Stimulated activated CD4-positive, alpha-beta T cell treated with anti-CD3 and anti-CD28 coated beads, Interleukin-4, amount 100 ng/mL, for 4 hours (primary cell): ENCODE measurements at places on chromosomes 7 and 10.

DNA sequence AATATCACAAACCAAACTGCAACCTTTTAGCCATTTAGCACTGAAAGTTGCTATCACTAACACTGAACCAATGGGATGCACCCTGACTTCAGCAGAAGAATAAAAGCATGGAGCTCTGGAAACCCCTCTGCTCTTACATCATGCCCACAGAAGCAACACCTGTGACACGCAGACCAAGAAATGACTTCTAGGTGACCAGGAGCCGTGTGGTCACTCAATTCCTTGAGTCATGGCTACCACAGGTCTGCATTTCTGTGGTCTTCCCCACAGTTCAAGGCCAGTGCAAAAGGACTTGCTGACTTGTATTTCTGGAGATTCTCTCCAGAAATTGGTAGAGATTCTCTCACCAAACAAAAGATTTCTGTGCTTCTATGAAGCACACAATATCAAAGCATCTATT, 38.3 kb downstream of the NRCAM start:
- DNase-seq: no peak

DNA sequence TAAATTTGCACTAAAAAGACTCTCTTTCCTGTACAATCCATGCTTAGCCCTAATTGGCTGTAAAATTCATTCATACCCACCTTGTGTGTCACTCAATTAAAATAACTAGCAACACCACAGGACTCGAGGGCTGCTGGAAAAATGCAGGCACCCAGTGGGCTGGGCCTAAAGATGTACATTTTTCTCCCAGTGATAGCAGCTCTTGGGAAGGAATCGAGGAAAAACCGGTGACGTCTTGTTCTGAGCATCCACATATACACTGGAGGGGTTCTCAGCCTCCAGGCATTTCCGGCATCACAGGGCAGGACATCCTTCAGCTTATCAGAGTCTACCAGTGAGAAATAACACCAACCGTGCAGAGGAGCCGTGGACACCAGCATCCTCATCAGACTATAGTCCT, 85.8 kb upstream of the PITRM1 start:
- DNase-seq: no peak

GRCh38 chr10:71684356-71685173, 35.0 kb downstream of the C10orf105 start:
- DNase-seq: peak; percentile 34

- DNase-seq: no peak
Measured at GRCh38 chr7:134465491-134465890, 6.6 kb upstream of the AKR1B1 start.

DNA sequence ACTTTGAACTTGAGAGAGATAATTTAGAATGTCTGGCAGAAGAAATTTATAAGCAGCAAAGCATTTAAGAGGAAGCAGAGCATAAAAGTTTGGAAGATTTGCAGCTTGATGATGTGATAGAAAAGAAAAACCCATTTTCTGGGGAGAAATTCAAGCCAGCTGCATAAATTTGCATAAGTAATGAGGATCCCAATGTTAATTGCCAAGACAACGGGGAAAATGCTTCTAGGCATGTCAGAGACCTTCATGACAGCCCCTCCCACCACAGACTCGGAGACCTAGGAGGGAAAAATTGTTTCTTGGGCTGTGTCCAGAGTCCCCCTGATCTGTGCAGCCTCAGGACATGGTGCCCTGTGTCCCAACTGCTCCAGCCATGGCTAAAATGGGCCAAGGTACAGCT, 263.6 kb upstream of the POT1 start:
- no peak for DNase-seq

DNA sequence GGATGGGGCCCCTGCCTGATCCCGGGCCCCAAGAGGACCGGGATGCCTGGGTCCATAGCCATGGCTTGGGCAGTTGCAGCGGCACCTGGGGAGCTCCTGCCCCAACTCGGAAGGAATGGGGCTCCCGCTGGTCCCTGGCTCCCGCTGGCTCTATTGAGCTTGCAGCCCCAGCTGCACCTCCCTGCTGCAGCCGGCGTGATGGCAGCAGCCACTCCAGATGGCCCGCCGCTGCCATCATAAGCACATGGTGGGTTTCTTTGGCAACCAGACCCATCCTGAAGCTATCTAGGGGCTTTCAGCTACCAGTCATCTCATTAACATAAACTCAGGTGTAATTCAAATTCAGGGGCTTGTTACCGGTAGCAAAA, 11.1 kb upstream of the DNMBP start:
- no peak for DNase-seq

DNA sequence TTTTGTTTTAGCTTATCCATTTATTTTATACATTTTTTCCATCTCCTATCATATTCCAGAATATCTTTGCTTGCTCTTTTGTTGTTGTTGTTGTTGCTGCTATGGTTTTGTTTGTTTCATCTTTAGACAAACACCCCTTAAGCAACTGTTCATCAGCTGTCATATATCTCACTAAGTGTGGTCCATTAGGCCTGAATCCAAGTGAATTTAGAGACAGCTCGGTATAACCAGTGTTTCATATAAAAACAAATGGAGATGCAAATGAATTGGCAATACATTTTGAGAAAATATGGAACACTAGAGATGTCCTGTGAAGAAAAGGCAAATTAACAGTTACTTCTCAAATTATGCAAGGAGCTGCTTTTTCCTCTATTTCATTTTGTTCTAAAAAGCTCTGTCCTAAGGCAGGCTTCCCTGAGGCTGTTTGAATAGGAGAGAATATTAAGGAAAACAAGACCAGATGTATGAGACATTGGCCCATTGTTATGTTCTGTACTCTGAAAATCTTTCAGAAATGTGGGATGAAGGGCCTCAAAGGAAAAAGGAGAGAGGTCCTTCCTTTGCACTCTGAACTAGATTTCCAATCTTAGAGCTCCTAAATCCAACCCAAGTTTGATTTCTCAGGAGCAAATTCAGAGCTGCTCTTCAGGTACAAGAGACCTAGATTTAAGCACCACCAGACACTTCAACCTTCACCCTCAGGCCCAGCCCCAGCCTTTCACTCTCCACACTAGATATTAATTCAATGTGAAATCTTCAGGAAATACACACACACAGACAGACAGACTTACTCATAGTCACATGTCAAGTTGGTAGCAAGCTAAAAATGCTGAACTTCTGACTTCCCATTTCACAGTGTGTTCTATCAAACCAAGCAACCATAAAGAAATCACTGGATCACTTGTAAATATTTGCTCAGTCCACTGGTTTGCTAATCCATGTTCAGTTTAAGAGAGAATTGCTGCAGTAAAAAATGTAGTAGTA, 5.4 kb downstream of the TFEC start:
- DNase-seq: no peak

DNA sequence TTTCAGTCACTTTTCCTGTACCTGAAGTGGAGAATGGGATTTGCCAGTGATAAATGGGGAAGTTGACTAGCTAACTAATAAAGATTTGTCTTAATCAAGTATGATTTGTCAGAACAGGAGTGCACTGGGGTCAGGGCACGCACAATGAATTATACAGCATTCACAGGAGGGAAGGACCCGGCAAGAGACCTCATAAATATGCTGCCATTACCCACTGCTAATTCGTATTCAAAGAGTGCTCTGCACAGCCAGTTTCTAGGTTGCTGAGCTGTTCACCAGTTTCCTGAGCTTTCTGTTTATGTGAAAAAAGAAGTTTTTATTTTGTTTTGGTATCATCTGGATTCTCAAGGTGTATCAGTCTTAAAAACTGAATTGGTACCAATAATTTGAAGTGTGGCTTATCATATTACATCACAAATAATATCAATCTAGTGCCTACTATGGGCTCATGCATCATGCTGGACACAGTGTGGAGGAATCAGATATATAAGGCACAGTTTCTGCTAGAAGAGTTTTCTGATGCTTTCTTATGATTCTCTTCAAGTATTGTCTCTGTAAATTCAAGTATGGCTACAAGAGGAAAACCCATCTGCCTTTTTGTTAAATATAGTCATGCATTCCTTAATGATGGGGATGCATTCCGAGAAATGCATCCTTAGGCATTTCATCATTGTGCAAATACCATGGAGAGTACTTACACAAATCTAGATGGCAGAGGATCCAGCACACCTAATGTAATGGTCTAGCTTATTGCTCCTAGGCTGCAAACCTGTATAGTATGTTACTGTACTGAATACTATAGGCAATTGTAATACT, 202.2 kb downstream of the VTI1A start:
- no peak for DNase-seq

- DNase-seq: no peak
Measured at GRCh38 chr7:130611218-130611617, 57.3 kb downstream of the COPG2 start.

DNA sequence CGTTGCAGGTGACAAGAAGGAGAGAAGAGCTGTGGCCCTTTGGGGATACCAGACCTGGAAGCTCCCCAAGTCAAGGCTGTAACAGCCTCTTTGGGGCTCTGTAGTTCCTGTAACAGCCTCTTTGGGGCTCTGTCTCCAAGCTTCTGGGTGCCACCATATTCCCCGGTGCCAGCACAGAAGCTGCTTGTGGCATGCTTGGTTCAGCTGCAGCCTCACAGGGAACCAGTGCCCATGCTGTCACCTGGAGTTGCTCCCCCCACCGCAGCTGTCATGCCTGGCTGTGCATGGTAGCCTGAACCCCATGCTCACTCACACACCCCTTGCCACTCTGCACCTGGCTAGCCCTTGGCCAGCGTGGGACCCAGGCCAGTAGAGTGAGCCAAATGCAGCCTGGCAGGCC, 109.1 kb downstream of the ELAPOR2 start:
- DNase-seq: no peak

DNA sequence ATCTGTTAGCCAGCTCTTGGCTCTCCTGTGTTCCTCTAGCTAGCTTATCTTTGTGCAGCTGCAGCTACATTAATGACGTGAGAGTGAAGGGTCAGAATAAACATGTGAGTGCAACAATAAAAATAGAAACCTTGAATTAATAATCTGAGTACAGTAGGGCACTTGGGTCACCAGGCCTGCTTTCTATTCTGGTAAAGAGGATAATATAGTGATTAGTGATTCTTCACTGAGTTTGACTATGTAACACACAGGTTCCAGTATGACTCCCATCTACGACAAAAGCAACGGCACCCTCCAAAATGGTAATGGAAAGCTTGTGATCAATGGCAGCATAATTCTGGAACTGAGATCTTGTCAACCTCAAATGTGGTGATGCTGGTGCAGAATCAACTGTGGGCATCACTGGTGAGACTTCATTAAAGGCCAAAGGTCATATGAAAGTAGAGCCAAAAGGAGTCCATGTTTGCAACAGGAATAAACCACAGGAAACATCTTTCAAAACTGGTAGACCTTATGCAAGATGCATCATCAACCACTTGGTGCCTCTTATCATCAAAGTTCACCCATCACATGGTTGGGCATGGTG, 77.6 kb downstream of the NRBF2 start:
- no peak for DNase-seq

GRCh38 chr7:130880668-130881067, 146.7 kb upstream of the KLF14 start:
- DNase-seq: no peak

- peak; percentile 67 for DNase-seq
Measured at GRCh38 chr10:88582806-88583583, at the start of gene RNLS. RNLS (minus strand) TSS chr10:88583318.

DNA sequence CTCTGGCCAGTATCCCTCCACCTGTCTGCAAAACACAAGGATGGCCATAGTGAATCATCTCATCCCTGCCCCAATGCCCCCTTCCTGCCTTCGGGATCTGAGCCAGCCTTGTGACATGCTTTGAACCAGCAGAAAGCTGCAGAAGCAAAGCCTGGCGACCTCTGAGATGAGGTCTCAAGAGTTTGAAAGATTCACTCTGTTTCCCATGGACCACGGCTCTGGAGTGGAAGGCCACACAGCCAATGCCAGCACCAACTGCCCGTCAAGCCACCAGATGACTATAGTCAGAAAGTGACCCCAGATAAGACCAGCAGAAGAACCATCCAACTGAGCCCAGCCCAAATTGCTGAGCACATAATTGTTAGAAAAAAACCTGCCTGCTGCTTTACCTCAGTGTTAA, 193.9 kb upstream of the PPP2R2D start:
- DNase-seq: no peak

- DNase-seq: no peak
Measured at GRCh38 chr10:91328320-91328984, 81.7 kb upstream of the HECTD2 start.

- DNase-seq: no peak
Measured at GRCh38 chr7:46960970-46961369, 620.9 kb downstream of the TNS3 start.

DNA sequence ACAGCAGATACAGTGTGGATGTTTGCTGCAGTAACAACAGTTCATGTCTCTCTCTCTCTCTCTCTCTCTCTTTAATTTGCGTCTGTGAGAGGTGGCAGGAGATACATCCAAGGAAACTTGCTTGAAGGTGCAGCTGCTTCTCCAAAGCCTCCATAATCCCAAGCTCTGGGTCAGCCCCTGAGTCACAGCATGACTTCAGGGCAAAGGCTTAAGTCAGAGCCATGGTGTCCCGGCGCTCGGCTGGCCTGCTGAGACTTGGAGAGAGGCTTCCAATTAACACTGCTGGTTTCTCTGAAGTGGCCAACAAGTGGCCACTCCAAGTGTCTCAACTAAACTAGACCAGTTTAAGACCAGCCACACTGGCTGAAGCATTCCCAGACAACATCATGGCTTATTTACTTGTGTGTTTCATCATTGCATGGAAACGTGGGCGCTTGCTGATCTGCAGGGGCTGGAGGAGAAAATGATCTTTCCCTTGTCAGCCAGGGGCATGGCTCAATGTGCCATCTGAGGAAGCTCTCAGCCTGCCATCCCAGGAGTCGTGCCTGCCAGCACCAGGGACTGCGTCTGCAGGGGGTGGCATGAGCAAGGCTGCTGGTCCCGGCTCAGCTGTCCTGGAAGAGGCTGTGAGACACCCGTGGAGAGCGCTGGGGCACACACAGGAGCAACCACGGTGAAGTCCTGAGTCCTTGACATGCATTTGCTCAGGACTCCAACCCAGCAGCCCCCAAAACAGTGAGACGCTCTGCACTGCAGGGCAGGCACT, 254.2 kb downstream of the COBL start:
- no peak for DNase-seq

DNA sequence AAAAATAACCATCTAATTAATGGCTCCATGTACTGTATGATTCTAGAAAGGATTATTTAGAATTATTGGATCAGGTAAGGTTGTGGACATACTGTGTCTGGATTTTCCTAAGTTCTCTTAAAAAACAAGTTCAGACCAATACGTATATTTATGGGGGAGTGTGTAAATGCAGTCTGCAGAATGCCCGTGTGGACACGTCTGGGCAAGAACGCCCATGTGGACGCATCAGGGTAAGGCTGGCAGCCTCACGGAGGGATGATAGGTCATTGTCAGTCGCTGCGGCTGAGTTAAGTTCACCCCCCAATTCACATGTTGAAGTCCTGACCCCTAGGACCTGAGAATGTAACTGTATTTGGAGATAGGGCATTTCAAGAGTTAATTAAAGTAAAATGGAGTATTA, 160.0 kb upstream of the SHH start:
- DNase-seq: no peak

GRCh38 chr7:147941381-147941780, 649.2 kb upstream of the C7orf33 start:
- no peak for DNase-seq
